Left kidney (tissue), 8 donors: ENCODE measurements at places on chromosomes 5 and 9.

DNA sequence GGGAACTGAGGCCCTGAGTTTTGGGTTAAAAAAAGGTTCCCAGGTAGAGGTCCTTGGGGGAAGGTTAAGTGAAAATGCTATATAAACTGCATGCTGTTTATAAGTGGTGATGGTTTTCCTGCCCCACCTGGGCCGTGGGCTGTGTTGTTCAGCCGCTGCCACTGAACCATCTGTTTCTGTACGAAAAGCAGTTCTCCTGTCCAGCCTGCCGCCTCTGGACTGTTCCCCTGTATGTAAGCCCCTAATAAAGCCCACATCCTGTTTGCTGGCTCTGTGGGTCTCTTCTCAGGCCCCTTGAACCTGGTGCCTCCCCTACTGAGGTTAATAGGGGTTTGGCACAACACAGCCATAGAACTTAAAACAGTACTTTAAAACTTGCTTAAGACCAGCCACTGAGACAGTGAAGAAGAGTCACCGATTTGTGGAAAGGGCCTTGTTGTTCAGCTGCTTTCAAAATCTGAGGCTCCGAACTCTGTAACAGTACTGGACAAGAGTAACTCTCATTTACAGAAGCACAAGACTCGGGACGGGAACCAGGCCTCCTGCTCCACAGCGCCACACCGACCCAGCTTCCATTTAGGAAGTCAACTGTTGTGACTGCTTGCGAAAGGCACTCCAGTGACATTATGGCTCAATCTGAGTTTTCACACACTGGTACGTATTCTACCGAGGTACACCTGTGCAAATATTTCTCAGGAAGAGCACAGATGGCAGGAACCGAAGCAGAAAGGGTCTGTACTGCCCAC lies 192.5 kb downstream of the CDK5RAP2 start:
- DNase-seq, result no peak

GRCh38 chr5:83744821-83745220 lies 24.2 kb upstream of the HAPLN1 start:
- DNase-seq, result no peak

GRCh38 chr9:101455656-101456240 lies 20.2 kb upstream of the ALDOB start:
- no peak for DNase-seq

DNA sequence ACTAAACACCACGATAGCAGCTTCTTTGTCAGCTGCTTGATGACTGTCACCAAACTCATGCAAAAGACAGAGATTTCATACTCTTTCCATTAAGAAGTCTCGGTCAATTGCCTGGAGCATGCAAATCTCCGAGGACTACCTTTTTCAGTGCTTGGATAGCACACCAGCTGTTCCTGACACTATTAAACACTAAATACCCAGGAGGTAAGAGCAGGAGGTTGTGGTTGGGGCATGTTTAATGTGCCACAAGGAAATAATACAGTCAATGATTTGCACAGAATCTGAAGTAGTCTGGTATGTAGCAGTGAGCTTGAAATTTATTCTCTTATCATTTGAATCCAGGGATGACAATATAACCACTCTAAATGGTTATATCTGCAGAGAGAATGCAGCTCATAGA lies 996.2 kb downstream of the CDH12 start:
- DNase-seq, result no peak

DNA sequence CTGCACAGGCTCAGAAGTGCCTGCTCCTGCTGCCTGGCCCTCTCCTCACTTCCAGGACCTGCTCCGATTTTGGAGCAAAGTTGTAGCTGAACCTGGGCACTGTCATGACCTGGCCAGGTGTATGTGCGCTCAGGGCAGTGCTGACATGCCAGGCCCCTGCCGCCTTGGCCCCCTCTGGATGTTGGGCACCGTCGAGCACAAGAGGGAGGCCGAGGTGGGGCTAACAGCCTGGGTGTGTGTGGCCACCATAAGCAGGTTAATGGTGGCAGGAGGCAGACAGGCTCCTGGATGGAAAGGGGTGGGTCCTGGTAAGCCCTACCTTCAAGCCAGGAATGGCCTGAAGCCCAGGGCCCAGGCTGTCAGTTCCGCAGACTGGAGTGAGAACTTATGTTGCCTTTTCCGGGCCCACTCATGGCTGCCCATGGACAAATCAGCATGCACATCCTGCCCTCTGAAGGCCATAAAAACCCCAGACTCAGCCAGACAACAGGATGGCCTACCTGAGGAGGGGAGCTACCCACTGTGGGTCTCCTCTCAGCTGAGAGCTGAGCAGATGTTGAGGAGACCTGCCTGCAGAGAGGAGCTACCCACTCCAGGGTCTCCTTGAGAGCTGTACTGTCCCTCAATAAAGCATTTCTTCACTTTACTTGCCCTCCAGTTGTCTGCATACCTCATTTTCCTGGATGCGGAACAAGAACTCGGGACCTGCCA lies 66.2 kb downstream of the NACC2 start:
- no peak for DNase-seq

- DNase-seq, result peak; percentile 66
Measured at GRCh38 chr5:59039296-59040023, 456.6 kb downstream of the RAB3C start.

DNA sequence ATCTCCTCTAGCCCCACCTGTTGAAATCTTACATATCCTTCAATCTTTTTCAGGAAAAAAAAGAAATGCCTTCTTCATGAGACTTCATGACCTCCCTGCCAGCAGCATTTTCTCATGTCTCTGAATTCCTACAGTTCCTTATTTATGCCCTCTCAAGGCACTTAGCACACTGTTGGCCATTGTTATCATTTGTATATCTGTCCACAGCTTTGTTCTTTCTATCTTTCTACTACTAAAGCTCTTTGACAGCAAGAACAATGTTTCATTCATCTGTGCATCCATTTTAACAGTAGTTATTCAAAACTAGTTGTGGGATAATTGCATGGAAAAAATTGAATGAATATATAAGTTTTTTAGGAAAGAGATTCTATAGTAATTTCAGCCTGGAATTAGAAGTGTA lies 20.9 kb upstream of the GZMA start:
- DNase-seq, result no peak

GRCh38 chr5:154519359-154519758 lies 41.3 kb upstream of the HAND1 start:
- no peak for DNase-seq

- no peak for DNase-seq
Measured at GRCh38 chr9:33289936-33290246, 425 bp upstream of the NFX1 start.

- no peak for DNase-seq
Measured at GRCh38 chr5:270340-270739, 1.1 kb upstream of the PDCD6 start.

GRCh38 chr9:113311961-113312360 lies 8.8 kb upstream of the RNF183 start:
- DNase-seq, result no peak

- DNase-seq, result no peak
Measured at GRCh38 chr9:75803130-75803529, 87.3 kb upstream of the PCSK5 start.

GRCh38 chr5:53035868-53036381 lies 46.8 kb downstream of the ITGA2 start:
- DNase-seq, result no peak

DNA sequence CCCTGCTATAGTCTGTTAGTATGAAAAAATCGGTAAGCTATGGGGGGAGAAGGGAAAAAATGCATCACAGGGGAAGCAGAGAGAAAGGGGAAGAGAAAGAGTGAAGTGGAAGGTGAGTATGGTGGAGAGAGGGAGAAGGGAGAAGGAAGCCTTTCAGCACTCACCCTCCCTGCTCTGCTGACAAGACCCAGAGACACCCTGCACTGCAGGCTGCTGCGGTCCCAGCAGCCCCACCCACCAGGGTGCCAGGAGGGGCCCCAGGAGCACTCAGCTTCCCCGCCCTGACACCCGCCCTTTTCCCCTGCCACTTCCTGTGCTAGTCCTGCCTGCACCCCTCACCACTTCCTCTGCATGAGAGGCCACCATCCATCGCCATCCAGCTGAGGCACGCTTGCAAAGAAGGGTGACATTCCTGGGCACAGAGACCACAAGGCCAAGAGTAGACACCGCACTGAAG lies 12.7 kb downstream of the STK10 start:
- no peak for DNase-seq

DNA sequence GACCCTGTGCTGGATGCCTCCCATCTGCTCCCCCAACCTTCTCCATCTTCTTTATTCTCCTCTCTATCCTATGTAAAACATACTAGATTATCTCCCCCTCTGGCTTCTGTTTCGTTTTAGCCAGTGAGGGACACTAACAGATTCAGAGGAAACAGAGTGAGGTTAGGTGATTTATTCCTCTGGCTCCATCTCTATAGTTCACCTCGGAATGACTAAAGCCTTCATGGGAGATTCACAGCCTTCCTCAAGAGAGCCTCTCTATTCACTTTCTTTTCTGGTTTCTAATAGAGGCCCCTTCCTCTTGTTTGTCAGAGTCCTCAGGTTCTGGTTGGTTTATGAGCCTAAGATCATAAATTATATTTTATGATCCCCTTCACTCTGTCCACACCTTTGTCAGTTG lies 633.1 kb upstream of the TYRP1 start:
- no peak for DNase-seq

- DNase-seq, result no peak
Measured at GRCh38 chr9:5719100-5719926, 90.4 kb downstream of the RIC1 start.

DNA sequence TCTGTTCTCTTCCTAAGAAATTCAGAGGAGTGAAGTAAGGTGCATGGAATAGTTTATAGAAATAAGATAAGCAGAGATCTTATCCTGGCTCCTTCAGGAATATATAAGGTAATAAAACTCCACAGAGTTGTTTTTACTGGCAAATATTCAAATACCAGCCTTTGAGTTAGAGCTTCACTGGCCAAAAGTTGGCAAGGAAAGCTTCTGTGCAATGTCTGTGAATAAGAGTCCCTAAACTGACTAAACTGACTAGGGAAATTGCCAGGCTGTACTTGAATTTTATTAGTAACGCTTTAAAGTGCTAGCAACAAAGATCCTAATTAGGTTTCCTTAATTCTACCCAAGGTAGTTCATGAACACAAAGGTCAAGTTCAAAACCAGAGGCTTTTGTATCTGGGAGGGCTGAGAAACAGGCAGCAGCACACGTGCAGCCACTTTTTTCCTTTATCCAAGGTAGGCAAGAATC lies 131.1 kb upstream of the MPDZ start:
- DNase-seq, result no peak

GRCh38 chr9:132600326-132600984 lies 18.0 kb downstream of the BARHL1 start:
- DNase-seq, result no peak

DNA sequence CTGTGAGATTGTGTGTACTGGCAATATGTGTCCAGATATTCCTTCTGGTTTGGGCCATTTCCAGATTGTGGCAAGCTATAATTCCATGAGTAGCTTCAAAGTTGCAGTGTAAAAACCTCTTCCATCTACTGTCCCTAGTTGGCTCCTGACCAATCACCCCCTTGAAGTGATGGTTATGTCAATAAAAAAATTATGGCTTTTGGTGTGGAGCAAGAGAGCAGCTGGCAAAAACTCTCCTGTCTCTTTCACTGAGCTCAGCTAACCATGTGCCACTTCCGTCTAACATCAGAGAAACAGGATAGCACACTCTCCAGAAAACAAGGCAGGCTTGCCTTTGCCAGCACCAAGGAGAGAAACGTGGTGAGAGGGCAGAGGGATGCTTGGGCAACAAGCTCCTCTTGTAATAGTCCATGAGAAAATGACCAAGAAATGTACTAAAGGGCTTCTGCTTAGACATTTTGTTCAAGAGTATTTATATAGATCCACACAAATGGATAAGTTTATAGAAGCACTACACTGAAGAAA lies 914.4 kb upstream of the SEMA6A start:
- no peak for DNase-seq

GRCh38 chr5:150409638-150410523 lies 2.8 kb downstream of the CD74 start:
- DNase-seq, result peak; percentile 85

- no peak for DNase-seq
Measured at GRCh38 chr5:55888205-55888604, 37.0 kb downstream of the IL31RA start.

- DNase-seq, result no peak
Measured at GRCh38 chr5:155895484-155895883, 431.5 kb upstream of the SGCD start.

GRCh38 chr9:297104-297972 lies 82.7 kb downstream of the DOCK8 start:
- no peak for DNase-seq

DNA sequence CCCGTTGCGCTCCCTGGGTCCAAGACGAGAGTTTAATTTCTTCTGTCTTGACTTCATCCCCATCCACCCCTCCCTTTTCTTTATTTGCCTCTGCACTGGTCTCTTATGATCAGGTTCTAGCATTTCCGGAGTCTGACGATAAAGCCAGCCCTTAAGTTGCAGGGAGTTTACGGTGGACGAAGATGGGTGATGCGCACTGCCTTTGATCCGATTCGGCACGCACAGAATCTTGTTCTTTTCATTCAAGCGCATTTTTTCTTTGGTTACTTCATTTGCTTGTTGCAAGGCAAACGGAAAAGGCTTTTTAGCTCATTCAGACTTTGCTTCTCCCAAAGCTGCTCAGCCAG lies 488 bp upstream of the MCTP1 start:
- no peak for DNase-seq

DNA sequence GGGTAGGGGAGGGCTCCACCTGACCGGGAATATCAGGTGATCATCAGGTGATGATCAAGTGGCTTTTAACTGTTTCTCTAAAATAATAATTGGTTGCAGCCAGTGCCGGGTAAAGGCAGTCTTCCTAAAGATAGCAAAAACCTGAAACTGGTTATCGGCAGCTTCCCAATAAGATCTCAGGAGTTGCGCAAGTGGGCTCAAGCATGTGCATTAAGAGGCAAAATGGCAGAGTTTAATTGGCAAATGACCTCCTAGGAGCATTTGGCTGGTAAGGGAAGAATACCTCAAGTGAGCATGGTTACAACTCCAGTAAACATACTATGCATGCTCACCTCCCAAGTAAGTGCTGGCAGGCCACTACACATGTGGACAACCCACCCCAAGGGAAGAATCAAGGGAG lies 4.2 kb downstream of the C1QTNF3 start:
- no peak for DNase-seq

DNA sequence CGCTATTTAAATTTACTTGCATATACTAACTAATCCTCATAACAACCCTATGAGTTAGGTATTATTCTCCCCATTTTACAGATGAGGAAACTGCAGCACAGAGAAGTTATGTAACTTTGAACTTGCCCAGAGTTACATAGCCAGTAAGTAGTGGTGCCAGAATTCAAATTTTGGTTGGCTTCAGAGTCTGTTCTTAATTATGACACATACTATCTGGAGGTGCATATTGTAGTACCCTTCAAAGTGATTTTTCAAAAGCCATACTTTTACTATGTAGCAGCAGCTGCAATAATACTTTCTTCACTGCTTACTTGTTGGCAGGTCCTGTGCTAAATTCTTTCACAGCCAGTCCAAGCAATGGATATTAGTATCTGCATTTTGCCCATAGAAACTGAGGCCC lies 16.4 kb downstream of the MAN2A1 start:
- DNase-seq, result no peak

DNA sequence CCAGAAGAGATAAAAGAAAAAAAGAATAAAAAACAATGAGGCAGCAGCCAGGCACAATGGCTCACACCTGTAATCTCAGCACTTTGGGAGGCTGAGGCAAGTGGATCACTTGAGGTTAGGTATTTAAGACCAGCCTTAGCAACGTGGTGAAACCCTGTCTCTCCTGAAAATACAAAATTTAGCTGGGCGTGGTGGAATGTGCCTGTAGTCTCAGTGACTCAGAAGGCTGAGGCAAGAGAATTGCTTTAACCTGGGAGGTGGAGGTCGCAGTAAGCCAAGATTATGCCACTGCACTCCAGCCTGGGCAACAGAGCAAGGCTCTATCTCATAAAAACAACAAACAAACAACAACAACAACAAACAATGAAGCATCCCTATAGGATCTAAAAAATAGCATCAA lies 121.5 kb downstream of the HMHB1 start:
- no peak for DNase-seq

GRCh38 chr9:112170235-112170634 lies 4.9 kb downstream of the SUSD1 start:
- DNase-seq, result no peak
